ENCODE measurements at places on chromosomes 4 and X.

DNA sequence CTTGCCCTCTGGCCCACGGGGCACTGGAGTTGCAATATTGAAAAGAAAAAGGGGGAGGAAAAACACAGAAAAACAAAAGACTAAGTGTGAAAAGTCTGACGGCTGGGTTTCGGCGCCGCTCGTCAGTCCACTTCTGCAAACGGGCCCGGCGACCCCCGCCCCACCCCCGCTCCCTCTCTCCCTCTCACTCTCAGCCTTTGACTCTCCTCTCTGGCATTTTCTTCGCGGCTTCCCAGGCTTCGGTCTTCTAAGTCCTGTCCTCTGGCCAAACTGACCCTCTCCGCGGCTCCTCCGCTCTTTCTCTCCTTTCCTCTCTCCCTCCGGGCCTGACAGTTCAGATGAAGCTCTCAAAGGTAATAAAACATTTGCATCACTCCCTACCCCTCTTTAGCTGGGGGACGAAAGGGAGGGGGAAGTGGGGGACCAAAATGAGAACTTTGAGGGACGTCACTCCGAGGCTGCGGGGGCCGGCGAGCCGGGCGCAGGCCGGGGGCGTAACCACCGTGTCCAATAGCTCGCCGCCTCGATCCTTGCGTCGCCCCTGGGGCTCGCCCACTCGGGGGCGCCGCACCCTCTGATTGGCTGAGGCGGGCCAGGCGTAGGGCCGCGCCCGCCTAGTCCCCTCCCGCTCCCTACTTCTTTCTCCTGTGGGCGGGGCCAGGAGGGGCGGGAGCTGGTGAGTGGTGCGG, at the start of gene NKX6-1:
Gene NKX6-1 (minus strand): TSS at position 358 of the 689 bp plus-strand sequence. CDS start 1,064 bp downstream, outside the sequence.
- no peak for DNase-seq

- no peak for DNase-seq
Observed at GRCh38 chrX:150357790-150358189, 5.3 kb upstream of the MAMLD1 start.

DNA sequence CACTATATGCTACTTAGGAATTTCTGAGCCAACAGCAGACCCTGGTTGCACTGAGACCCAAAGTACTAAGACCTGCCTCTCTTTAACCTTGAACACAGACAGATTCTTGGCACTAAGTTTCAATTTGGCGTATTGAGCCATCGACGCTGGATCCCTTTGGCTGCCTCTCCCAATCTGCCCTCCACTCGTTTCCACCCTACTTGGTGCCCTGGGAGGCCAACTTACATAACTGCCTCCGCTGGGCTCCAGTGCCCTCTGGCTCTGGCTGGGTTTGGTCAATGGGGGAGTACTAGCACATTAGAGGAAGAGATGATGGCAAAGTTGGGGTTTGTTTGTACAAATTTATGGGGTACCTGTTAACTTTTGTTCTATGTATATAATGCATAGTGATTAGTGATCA, 63.5 kb downstream of the TMEM156 start:
- no peak for DNase-seq

GRCh38 chr4:76194325-76194724, 19.3 kb downstream of the SCARB2 start:
- DNase-seq, result no peak

GRCh38 chr4:163693776-163694175, 199.3 kb downstream of the TMA16 start:
- no peak for DNase-seq

DNA sequence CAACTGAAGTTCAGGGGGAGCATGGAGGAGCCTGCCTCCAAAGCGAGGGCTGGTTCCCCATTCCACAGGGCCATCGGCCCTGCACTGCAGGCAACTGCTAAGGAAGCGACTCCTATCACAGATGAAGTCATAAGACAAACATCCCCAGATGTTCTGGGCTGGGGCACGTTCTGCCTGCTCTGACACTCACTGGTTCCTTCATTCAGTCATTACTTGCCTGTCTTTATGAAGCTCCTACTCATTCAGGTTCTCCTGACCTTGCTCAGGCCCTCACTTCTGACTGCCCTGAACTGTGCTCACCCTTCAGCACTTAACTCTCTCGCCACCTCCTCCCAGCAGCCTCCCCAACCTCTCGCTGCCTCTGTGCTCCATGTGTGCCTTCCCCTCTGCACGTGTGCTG, 2.5 kb upstream of the SLC2A9 start:
- DNase-seq, result no peak

- DNase-seq, result no peak
Observed at GRCh38 chr4:96347582-96347981, 507.7 kb downstream of the PDHA2 start.

DNA sequence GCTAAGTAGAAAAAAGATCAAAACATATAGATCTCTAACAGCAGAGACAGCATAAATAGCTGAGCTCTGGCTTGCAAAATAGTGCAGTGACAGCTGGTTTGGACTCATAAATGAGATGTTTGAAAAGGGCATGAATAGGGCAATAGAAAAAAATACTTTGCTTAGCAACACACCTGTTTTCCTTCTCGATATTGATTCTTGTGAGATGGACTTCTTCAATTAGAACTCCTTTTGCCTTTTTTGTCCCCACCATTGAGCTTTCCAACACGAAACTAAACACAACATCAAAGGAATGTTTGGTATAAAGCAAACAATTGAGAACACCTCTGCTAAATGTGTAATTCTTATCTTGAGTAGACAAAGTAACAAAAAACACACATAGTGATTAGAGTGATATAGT, 726.3 kb downstream of the RAPGEF2 start:
- DNase-seq, result no peak

- DNase-seq, result no peak
Observed at GRCh38 chr4:2946812-2947600, 16.2 kb downstream of the NOP14 start.

DNA sequence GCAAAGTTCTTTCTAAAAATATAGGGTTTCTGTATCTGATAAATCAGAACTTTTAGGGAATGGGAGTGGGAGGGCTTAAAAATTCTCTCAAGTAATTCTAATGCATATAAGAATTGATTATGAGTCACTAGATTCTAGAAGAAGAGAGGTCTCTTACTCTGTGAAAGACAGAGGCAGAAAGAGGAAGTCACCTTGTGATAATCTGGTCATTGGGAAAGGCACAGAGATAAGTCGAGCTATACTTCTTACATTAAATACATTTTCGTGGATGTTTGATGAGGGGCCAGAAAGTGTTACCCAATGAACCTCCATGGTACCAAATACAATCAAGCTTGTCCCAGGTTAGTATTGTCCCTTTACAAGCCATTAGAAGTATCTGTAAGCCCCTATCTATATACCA, 134.4 kb downstream of the MAD2L1 start:
- DNase-seq, result no peak

DNA sequence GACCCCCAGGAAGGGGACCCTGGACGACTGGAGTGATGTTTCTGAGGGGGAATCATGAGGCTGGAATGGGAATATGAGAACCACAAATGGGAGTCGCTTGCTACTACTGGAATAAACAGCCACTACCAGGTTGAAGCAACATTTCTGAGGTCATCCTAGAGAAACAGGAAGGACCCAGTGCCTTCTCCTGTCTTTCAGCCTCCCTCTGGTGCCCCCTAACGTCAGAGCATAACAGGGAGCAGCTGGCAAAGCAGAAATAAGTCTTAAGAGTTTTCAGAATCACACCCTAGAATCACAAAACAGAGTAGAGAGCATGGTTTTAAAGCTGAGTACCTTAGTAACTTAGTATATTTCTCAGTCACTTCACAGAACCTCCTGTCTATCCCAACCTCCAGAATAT, 347.8 kb upstream of the PITX2 start:
- DNase-seq, result no peak

DNA sequence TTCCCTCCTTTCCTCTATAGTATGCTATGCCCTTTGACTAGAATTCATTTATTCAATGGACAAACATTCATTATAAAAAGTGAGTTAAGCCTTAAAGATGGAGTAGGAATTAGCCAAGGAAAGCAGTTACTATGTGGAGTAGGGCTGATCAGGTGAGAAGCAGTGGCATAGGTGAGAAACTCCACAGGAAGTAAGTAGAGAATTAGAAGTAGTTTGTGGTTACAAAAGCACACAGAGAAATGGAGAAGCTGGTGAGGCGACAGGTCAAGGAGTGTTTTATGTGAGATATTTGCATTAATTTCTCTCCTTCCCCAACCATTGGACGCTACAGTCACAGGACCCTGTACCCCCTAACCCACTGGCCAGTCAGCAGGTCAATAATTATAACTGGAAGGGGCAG, 30.6 kb downstream of the SETD7 start:
- DNase-seq, result no peak

DNA sequence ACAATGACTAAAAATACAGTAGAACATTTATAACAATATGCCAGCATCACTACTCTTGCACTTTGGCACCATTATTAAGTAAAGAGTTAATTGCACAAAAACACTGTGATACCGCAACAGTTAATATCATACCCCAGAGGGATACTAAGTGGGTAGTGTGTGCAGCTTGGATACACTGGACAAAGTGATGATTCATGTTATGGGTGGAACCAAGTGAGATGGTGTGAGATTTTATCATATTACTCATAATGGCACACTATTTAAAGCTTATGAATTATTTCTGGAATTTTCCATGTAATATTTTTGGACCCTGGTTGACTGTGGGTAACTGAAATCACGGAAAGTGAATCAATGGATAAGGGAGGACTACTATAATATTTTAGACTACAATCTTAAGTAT, 265.3 kb downstream of the PCDH18 start:
- DNase-seq, result no peak

DNA sequence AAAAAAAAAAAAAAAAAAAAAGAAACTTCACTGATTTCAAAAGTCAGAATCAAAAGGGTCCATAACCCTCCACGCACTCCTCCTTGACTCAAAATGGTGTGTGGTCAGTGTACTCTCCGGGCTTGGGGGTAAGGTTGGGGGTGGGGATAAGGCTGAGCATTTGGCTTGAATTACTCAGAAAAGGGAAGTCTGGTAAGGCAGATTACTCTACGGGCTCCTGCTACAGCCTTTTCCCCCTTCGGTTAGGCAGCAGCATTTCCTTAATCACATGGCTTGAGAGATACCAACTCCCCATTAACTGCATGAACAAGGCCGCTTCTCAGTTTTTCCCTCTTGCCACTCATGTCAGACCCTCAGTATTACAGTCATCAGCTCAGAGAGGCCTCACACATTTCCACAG, 135.4 kb upstream of the DUSP21 start:
- no peak for DNase-seq

- DNase-seq, result peak; percentile 66
Observed at GRCh38 chrX:39613482-39613995, 484.2 kb downstream of the BCOR start.

- DNase-seq, result no peak
Observed at GRCh38 chr4:115219862-115220261, 106.4 kb upstream of the NDST4 start.

GRCh38 chr4:42151568-42152506, 618 bp downstream of the BEND4 start:
- peak; percentile 18 for DNase-seq

DNA sequence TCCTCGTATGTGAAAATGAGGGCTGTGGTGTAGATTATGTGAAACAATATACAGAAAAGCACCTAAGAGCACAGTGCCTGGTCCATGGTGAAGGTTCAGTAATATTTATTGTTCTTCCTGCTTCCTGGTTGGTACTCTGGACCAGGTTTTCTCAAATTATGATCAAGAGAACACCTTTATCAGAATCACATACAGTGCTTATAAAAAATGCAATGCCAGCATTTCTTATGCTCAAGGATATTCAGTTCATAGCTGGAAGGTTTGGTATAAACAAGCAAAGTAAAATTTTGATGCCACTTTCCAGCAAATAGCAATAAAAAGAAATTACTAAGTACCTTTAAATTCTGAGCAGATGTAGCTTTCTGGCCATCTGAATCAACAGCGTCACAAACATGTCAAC, 1412.4 kb downstream of the RPA4 start:
- DNase-seq, result no peak

- DNase-seq, result no peak
Observed at GRCh38 chr4:627347-628125, 2.2 kb downstream of the PDE6B start.

GRCh38 chr4:174658246-174658645, 136.0 kb upstream of the HPGD start:
- no peak for DNase-seq

- no peak for DNase-seq
Observed at GRCh38 chr4:71141125-71141524, 147.7 kb downstream of the DCK start.

DNA sequence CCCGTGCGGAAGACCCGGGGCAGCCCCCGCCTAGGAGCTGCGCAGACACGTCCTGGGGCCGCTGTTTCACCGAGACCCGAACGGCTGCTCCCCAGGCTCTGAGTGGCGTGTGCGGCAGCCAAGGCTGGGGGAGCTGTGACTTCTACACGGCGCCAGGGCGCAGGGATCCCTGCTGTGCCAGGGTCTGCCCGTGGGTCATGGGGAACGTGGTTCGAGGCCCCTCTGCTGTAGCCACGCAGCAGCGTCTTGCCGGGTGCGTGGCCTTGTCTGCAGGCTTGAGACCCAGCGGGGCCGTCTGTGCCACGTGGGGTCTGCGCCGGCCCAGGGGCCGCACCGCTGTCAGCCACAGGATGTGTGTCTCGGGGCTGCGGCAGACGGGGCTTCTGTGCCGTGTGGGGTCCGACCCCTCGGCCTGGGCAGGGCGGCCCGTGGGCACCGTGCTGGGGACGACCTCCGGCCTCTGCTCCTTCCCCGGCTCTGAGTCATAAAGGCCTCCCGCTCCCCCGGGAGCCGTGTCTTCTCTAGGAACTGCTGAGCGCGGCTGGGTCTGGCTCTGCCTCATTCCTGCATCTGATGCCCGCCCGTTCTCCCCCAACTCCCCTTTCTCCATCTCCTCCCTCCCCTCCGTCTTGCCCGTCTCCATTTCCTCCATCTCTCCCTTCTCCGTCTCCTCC, 12.7 kb upstream of the GTPBP6 start:
- DNase-seq, result no peak

GRCh38 chr4:39814403-39815185, 116.7 kb downstream of the UBE2K start:
- no peak for DNase-seq

DNA sequence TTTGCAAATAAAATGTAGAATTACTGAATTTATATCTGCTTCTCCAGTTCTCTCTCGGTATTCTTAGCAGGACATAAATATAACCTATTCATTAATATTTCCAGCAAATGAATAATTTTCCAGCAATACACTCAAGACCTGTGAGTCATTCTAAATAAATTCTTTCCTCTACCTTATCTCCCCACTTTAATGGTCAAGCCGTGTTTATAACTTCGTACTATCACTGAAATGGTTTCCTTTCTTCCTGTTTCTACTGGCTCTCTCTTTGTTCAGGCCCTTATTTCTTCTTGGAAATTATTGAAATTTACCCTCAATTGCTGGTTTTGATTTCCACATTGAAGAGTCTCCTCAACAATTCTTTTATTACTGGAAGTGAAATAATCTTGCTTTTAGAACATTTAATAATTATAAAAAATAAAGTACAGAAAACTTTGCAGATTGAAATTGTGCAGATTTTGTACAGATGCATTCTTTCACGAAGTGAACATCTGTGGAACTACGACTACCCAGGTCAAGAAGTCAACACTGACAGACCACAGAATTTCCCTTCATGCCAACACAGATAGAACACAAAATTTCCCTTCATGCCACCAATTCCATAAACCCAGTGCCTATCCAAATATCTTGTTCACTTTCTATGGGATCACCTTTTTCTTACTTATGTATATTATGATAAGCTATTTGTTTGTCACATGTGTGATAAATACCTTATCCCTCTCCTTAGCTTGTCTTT, 205.7 kb downstream of the FAT4 start:
- no peak for DNase-seq

- DNase-seq, result no peak
Observed at GRCh38 chrX:133412246-133412645, 3.0 kb downstream of the GPC4 start.

- DNase-seq, result no peak
Observed at GRCh38 chr4:78131403-78131802, 74.3 kb downstream of the FRAS1 start.

GRCh38 chrX:124018023-124018422, 56.5 kb downstream of the STAG2 start:
- DNase-seq, result no peak
